Cardiac fibroblast (primary cell): ENCODE measurements at places on chromosomes 1 and 21.

- no peak for DNase-seq
These were observed 54.7 kb upstream of the SSBP3 start for GRCh38 chr1:54460861-54461387.

DNA sequence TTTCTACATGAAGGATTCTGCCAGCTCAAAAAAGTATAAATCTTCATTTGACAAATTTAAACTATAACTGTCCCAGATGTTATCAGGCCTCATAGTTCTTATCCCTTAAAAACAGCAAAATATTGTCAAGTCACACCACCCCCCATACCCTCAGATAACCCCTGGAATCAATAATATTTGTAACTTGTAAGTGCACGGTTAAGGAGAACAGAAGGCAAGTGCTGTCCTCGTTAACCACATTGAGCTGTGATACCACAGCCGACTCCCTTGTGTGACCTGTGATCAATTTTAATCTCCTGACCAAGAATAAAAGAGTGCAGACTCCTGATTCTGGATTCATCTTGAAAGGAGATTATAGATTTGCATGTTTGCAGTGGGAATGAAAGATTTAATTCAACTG, 310.7 kb downstream of the DPYD start:
- DNase-seq: no peak

DNA sequence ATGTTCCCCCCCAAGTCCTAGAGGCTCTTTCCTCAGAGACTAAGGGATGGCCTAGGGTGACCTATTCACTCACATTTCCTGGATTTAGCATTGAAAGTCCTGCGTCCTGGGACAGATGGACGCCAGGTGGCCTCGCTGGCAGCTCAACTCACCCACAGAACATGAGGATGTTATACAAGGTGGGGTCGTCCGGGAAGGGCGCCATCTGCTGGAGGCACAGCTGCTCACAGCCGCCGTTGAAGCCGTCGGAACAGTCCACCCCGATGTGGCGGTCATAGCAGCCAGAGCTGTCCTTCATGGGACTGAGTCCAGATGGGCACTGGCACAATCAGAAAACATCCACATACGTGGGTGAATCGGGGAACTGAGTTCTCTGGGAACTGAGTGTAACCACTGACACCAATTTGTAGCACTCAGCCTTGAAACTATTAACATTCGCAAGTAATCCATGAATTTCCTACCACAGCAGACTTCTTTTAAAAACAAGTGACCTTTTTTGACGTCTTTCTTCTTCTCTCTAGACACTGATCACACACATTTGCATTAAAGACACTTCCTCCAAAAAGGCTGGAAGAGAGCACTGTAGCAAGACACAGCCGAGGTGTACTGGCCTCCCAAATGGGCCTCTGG, 215.4 kb downstream of the ASTN1 start:
- peak; percentile 7 for DNase-seq

- peak; percentile 72 for DNase-seq
These were observed 30.9 kb downstream of the GPA33 start for GRCh38 chr1:167059045-167059808.

DNA sequence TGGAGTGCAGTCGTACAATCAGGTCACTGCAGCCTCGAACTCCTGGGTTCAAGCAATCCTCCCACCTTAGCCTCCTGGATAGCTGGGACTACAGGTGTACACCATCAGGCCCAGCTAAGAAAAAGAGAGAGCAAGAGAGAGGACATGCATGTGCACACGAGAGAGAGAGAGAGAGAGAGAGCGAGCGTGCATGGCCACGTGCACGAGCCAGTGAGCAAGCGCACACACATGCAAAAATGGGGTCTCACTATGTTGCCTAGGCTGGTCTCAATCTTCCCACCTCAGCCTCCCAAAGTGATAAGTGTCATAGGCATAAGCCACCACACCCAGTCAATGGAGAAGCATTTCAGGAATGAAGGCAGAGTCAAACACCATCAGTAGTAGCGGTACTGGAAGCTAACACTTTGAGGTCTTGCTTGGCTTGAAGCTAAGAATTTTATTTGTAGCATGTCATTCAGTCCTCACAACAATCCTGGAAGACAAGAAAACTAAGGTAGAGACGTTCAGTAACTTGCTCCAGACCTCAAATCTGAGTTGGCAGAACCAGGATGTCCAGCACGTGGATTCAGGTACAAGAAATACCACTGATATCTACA, 14.5 kb downstream of the GNB1 start:
- DNase-seq: peak; percentile 41

DNA sequence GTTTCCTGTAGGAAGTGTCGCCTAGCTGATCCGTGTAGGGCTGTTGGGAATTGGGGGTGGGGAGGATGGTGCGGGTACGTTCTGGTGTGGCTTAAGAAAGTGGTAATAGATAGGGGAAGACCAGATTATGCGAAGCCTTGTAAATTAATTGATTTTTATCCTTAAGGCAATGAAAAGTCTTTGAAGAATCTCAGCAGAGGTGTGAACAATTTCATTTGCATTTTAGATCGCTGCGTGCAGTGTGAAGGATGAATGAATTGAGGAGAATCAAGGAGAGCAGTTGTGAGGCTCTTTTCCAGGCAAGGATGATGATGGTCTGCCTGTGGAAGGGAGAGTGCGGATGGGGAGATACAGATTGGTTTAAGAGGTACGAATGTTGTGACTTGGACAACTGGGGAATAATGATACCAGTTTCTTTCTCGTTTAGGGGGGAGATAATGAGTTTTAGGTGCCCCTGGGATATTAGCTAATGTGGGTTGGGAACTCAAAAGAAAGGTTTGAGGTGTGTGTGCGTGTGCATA, 813 bp upstream of the DEDD start:
- DNase-seq: peak; percentile 18

DNA sequence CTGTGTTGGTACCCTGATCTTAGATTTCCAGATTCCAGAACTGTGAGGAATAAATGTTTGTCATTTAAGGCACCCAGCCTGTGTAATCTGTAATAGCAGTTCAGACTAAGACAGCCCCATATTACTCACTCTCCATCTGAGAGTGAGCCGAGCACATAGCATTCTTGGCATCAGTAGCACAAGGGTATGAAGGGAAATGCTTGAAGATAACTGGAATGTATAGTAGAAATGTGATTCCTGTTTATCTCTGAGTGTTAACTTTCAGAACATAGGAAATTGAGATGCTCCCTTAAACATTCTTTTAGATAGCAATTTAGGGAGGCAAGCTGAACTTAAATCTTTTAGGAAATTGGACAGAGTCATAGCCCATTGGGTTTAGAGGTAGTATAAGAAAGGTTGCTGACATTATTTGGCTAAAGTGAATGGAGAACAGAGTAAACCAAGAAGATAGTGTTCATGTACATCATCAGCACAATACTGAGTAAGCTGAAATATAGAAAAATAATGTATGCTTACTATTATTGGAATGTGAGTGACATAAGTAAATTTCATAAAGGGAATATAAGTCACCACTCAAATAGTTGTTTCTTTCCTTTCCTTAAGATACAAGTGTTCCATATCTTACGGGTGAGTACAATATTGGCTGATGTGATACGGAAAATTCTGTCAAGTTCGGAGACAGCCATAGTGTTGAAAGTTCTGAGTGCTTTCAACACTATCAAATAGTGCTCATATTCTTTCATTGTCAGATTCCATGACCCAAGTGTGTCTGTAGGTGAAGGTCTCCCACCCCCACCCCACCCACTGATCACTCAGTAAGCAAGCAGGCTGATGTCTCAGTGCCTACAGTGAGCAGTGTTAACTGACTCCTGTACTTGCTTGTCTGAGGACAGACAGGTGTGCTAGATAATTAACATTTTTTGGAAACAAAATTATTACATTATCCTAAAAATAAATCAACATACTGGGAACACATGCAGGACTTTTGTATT, 73.7 kb downstream of the LRRC8D start:
- DNase-seq: peak; percentile 91

GRCh38 chr21:14522736-14523135, 23.4 kb downstream of the SAMSN1 start:
- DNase-seq: no peak

GRCh38 chr1:45326627-45327623, at the start of gene HPDL:
Gene HPDL (plus strand): TSS chr1:45326895. CDS start chr1:45327149, 254 bp downstream.
- peak; percentile 46 for DNase-seq

- no peak for DNase-seq
These were observed 115.5 kb downstream of the MIS18A start for GRCh38 chr21:32163386-32163785.

- DNase-seq: no peak
These were observed 47.2 kb downstream of the FMN2 start for GRCh38 chr1:240138867-240139266.

GRCh38 chr1:198177546-198177945, 20.7 kb downstream of the NEK7 start:
- no peak for DNase-seq

GRCh38 chr1:29488086-29488793, 251.9 kb downstream of the PTPRU start:
- no peak for DNase-seq

DNA sequence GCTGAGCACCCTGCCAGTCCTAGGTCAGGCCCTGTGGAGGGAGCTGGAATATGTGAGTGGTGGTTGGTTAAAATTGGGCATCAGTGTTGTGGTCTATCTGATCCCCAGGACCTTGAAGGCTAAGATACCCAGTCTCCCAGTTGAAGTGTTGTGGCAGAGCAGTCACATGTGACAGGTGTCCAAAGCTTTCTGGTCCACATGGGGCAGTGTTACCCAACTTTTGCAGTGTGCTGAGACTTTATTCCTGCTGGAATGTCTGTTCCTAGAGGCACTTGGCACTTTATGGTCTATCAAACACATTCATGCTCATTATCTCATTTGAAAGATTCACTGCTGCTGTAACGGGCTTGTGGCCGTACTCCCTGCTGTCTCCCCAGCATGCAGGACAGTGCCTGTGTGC, 21.0 kb upstream of the LORICRIN start:
- DNase-seq: no peak

DNA sequence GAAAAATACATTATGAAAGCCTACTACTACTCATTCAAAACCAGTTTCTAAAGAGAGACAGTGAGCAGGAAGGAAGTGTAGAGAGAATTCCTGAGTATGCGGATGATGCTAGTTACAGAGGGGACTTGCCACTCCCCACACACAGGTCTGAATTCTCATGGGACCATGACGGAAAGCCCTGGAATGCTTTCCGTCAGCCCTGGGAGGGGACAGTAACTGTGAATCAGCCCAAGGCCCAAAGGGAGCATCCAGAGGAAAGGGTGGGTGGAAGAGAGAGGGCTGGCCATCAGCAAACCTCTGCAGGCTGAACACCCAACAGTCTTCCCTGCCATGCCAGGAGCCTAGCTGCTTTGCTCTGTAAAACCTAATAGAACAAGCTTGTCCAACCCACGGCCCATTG, 36.4 kb downstream of the RCSD1 start:
- peak; percentile 66 for DNase-seq

DNA sequence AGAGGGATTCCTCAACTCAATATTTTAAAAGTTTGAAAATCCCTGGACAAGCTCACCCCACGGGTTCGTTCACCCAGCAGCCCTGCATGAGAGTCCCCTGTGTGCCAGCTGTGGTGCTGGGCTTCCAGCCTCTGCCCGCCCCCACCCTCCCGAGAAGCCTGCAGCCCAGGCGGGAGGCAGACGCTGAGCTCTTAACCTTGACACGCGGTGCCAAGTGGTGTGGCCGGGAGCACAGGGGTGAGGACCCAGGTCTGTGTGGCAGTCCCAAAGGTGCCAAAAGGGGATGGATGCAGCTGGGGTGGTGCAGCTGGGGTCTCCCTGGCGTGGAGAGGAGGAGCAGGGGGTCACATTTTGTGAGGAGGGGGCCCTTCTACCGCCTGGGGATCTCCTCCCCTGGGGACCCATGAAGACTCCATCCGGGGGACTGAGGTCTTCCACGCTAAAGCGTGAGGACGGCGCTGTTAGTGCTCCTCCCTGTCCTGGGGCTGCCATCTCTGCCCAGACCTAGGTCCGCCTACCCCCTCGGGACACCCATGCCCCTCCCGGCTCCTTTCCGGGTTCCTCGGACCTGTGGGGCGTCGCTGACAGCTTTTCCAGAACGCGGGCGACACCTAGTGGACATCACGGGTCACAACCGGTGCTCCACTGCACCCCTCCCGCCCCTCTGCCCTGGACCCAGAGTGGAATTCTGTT, 12.9 kb downstream of the PLA2G2F start:
- DNase-seq: peak; percentile 78

DNA sequence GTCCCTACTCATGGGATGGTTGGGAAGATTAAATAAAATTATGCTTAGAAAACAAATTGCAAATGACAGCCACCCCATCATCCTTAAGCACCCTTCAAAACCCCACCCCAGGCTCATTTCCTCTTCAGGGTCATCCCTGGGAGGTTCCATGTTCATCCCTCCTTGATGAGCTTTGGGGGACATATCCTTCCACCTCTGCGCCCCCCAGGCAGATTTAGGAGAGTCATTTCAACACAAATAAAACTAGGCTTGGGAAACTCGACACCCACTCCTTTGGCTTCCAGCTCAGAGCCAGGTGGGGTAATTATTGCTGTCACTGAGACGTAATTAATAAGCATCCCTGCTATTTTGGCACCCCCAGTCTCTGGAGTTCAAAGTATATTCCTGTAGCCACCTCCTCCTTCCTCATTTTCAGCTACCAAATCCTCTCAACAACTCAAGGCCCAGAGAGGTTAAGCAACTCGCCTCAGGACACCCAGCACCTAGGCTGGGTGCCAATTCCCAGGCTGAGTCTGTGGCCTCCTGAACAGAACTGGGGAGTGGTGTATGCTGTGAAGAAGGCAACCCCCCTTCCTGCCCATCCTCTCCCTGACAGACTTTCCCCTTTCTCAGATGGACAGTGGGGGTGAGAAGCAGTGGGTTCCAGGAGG, 595 bp downstream of the CRYBG2 start:
- DNase-seq: no peak

DNA sequence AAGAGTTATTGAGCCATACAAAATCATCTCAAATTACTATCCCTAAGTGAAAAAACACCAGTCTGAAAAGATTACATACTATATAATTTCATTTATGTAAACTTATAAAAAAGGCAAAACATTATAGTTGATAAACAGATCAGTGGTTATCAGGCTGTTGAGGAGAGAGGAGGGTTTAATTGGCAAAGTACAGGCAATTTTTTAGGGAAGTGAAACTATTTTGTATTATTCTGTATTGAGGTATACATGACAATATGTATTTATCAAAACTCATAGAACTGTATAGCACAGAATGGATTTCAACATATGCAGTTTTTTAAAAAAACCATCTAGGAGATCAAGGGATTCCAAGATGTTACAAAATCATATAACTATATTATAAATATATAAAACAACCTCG, 403.7 kb downstream of the LTN1 start:
- DNase-seq: no peak

- no peak for DNase-seq
These were observed 104.1 kb downstream of the DISP1 start for GRCh38 chr1:222918801-222919477.

DNA sequence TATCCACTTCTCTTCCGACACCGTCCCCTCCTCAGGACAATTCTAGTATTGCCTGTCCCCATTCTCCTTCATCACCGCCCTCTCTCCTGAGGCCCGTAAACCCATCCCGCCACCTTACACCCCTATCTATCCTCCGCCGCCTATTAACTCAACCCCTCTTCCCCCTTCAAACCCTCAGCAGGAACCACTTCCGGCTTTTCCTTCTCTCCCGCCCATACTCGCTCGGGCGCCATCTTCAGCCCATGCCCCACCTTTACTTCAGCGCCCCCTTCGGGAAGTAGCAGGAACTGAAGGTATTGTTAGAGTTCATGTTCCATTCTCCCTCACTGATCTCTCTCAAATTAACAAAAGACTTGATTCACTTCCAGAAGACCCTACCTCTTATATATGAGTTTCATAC, 31.6 kb downstream of the VN1R5 start:
- no peak for DNase-seq
